ENCODE measurements at places on chromosomes 7 and 10.

DNA sequence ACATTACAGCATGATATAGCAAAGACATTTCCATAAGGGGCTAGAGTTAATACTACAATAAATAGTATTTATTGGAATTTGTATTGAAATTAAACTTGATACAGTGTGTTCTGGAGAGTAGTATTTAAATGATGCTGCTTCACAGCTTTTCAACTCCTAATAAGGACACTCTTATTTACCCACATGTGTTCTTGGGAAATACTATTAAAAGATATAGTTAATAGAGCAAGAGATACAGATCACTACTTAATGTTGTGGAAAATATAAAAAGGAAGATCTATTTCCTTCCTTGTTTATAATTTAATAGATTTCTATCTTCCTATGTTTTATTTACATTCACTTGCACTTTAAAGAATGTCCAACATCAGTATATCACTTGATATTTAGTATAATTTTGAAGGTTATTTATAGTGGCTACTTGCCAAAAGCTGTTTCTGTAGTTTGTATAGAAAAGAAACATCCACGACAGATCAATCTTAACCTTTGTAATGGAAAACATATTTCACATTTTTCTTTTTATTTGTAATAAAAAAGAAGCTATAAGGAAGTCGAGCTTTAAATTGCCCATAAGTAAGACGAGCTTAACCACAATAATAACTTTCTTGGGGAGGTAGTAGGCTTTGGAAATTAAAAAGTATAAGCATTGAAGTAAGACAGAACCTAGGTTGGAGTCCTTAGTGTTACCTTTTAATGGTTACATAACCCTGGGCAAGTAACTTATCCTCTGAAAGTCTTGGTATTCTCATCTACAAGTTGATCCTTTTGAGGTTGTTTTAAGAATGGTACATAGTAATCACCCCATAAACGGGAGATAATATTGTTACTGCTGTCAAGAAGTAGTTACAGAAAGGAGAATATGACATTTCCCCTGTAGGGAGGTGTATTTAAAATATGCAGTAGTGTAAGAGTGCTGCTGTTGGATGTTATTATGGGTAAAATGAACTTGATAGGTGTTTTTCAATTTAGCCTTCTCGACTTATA, 32.8 kb downstream of the CPED1 start:
- DNase-seq, result no peak
- H3K4me3 ChIP-seq, result no peak overlapping the region
- H3K27ac ChIP-seq, result no peak overlapping the region
- H3K27me3 ChIP-seq, result no peaks in the 10 kb centered on the region
- H3K4me1 ChIP-seq, result no peaks in the 10 kb centered on the region
- no peaks in the 10 kb centered on the region for H3K36me3 ChIP-seq

DNA sequence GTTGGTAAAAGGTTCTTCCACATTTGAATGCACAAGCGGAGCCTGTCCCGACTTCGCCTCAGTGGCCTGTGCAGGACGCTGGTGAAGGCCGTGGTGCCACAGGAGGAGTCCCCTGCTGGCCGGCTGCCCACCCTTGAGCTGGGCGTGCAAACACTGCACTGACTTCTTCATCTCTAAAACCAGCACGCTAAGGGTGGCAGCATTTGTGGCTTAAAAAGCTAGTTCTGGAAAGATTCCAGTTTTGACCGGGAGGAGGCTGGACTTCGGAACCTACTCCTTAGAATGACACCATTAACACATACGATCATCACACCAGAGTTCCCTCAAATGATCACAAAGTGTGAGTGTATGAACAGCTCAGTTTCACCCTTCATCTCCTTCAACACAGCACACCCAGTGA, 102.4 kb downstream of the SMURF1 start:
- H3K4me3 ChIP-seq, result no peak overlapping the region
- no peak for DNase-seq
- H3K27me3 ChIP-seq, result no peaks in the 10 kb centered on the region
- no peaks in the 10 kb centered on the region for H3K4me1 ChIP-seq
- H3K27ac ChIP-seq, result no peak overlapping the region
- H3K36me3 ChIP-seq, result peaks cover 28% of the 10 kb centered on the region

DNA sequence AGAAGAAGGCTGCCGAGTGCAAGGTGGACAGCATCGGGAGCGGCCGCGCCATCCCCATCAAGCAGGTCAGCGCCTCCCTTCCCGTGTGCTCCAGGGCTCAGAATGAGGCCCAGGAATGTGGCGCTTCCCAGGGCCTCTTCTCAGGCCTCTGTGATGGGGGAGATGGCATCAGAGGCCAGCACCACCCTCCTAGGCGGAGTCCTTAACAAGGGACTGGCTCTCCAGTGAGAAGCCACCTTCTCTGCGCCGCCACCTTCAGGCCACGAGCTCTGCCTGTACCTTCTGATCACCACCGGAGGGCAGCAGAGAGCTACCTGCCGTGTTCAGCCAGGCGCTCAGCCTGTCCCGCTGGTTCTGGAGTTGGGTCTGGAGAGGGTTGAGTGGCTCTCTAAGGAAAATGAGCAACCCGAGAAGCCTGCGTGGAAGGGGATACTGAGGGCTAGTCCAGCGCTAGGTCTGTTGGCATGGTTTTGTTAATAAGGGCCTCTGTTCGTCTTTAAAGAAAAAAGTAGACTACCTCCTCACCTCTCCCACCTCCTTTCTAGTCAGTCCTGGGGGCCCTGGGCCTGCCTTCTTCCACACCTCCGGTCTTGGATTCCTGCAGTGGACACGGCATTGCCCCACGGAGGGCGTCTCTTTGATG, 37.7 kb downstream of the AGAP3 start:
- H3K4me1 ChIP-seq, result peaks cover 15% of the 10 kb centered on the region
- DNase-seq, result peak; percentile 92
- H3K27me3 ChIP-seq, result peaks cover 22% of the 10 kb centered on the region
- no peaks in the 10 kb centered on the region for H3K36me3 ChIP-seq
- H3K27ac ChIP-seq, result no peak overlapping the region
- no peak overlapping the region for H3K4me3 ChIP-seq

GRCh38 chr10:133091316-133091715, 3.6 kb downstream of the ADGRA1 start:
- H3K4me3 ChIP-seq, result no peak overlapping the region
- no peak overlapping the region for H3K27ac ChIP-seq
- peaks cover 35% of the 10 kb centered on the region for H3K27me3 ChIP-seq
- no peaks in the 10 kb centered on the region for H3K4me1 ChIP-seq

GRCh38 chr7:64463636-64464375, 99.1 kb downstream of the ZNF680 start:
- DNase-seq, result no peak
- no peaks in the 10 kb centered on the region for H3K27me3 ChIP-seq
- no peaks in the 10 kb centered on the region for H3K36me3 ChIP-seq
- H3K4me3 ChIP-seq, result no peak overlapping the region

DNA sequence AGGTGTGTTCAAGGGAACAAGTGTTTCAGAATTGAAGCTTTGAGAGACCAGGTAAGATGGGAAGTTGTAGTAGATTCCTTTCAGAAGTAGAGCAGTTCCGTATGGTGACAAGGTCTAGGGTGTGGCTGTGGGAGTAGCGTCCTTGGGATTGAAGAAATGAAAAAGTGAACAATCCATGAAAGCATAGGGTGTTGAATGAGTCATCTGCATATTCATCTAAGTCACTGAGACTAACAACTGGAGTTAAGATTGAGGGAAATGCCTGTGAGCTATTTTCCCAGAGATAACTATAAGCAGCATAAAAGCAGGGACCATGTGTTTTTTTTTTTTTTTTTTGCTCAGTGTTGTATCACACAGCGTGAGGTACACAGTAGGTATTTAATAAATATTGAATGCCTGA, 134.8 kb downstream of the PHTF2 start:
- H3K27ac ChIP-seq, result no peak overlapping the region
- H3K4me3 ChIP-seq, result no peak overlapping the region
- H3K27me3 ChIP-seq, result no peaks in the 10 kb centered on the region
- no peak for DNase-seq

- H3K27me3 ChIP-seq, result no peaks in the 10 kb centered on the region
- peaks cover 6% of the 10 kb centered on the region for H3K4me1 ChIP-seq
- no peak overlapping the region for H3K27ac ChIP-seq
- 0 out of 2 replicates have a peak, but pooled peaks cover 3% of the 10 kb centered on the region for H3K36me3 ChIP-seq
- no peak overlapping the region for H3K4me3 ChIP-seq
Measured at GRCh38 chr7:50436133-50436806, 13.9 kb downstream of the FIGNL1 start.

DNA sequence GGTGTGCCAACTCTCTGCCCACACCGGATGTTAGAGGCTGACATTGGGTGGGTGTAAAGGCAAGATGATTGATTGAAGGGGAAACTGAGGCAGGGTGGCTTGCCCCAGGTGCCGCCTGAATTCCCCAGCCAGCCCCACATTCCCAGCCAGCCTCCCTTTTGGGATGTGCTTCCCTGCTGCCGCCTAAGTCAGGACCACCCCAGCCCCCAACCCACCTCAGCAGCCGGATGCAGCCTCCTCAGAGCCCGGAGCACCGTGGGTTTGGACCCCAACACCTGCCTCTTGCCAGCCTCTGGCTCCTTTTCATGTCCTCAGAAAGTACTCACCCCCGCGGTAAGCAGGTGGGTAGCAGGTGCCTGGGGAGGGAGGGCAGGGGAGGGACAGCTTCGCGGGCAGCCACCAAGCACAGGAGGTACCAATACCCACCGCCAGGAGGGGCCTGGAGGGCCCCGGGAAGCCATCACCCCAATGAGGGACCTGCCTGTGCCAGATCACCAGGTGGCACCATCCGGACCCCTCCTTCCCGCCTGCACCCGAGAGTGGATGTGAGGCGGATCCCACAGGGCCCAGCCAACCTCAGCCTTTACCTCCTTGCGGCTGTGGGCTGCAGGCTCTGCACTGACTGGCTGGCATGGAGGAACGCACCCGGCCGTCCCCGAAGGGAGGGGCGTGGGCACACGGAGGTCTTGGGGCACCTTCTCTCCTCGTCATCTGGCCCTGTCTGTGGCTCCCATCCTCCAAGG, 60.5 kb downstream of the PWWP2B start:
- no peaks in the 10 kb centered on the region for H3K27me3 ChIP-seq
- H3K27ac ChIP-seq, result no peak overlapping the region
- no peaks in the 10 kb centered on the region for H3K36me3 ChIP-seq
- H3K4me3 ChIP-seq, result no peak overlapping the region
- no peaks in the 10 kb centered on the region for H3K4me1 ChIP-seq
- DNase-seq, result no peak

DNA sequence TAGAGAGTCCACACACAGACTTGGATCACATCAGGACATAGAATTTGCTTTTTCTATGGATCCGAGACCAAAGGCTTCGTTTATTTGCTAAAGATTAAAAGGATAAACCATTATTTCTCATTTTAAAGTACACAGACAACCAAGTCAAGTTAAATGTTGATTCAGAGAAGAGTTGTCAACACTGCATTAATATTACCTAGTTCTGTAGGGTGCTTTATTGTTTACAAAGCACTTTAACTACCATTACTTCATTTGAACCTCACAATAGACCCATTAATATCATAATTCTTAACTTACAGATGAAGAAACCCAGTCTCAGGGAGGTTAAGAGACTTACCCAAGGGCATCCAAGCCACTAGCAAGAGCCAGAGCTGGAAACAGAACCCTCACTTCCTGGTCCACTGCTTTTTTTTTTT, 43.2 kb upstream of the GSAP start:
- no peaks in the 10 kb centered on the region for H3K4me1 ChIP-seq
- no peak for DNase-seq
- no peaks in the 10 kb centered on the region for H3K36me3 ChIP-seq
- H3K27me3 ChIP-seq, result no peaks in the 10 kb centered on the region
- H3K4me3 ChIP-seq, result no peak overlapping the region
- H3K27ac ChIP-seq, result no peak overlapping the region

- no peak overlapping the region for H3K27ac ChIP-seq
- H3K4me3 ChIP-seq, result no peak overlapping the region
- H3K36me3 ChIP-seq, result no peaks in the 10 kb centered on the region
- no peaks in the 10 kb centered on the region for H3K27me3 ChIP-seq
Measured at GRCh38 chr7:412313-412710, 107.3 kb downstream of the PDGFA start.

GRCh38 chr7:43121973-43122372, 9.5 kb downstream of the HECW1 start:
- no peak for DNase-seq
- H3K4me1 ChIP-seq, result peaks cover 24% of the 10 kb centered on the region
- no peaks in the 10 kb centered on the region for H3K27me3 ChIP-seq
- H3K36me3 ChIP-seq, result no peaks in the 10 kb centered on the region
- H3K4me3 ChIP-seq, result no peak overlapping the region

- no peaks in the 10 kb centered on the region for H3K4me1 ChIP-seq
- DNase-seq, result no peak
- H3K4me3 ChIP-seq, result no peak overlapping the region
- H3K36me3 ChIP-seq, result no peaks in the 10 kb centered on the region
- no peak overlapping the region for H3K27ac ChIP-seq
- H3K27me3 ChIP-seq, result no peaks in the 10 kb centered on the region
Measured at GRCh38 chr10:43215758-43216455, 51.0 kb downstream of the RASGEF1A start.

DNA sequence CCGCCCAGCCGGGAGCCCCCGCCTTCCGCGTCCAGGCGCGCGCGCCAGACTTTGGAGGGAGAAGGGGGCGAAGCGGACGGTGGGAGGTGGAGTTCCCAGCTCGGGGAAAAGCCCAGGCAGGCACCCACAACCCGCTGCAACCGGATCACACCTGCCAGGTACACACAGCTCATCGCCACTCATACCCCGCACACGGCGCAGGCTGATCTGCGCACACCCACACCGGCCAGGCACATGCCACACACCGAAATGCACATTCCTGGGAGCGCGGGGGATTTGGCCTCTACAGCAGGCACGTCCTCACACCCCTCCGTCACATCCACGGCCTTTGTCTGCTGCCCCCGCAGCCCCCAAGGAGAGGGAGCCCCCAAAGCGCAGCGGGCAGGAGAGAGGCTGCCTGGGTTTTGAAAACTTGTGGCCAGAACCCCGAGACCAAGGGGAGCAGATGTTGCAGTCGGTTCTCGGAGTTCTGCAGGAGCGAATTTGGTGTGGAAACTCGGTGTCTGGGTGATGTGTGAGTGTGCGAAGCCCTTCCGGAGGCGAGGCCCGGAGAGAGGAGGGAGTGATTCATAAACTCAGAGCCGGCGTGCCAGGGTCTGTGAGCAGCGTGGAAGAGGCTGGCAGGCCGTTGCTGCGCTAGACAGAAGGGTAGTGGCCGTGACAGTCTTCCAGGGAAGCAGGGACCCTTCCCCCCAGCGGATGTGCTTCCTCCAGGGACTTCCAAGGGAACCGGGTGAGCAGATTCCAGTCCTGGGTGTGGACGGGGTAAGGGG, 734 bp downstream of the CHST3 start:
- H3K4me1 ChIP-seq, result peaks cover 20% of the 10 kb centered on the region
- no peak overlapping the region for H3K27ac ChIP-seq
- peaks cover 43% of the 10 kb centered on the region for H3K27me3 ChIP-seq
- peak; percentile 67 for DNase-seq
- peak overlapping the region; percentile 83 for H3K4me3 ChIP-seq

DNA sequence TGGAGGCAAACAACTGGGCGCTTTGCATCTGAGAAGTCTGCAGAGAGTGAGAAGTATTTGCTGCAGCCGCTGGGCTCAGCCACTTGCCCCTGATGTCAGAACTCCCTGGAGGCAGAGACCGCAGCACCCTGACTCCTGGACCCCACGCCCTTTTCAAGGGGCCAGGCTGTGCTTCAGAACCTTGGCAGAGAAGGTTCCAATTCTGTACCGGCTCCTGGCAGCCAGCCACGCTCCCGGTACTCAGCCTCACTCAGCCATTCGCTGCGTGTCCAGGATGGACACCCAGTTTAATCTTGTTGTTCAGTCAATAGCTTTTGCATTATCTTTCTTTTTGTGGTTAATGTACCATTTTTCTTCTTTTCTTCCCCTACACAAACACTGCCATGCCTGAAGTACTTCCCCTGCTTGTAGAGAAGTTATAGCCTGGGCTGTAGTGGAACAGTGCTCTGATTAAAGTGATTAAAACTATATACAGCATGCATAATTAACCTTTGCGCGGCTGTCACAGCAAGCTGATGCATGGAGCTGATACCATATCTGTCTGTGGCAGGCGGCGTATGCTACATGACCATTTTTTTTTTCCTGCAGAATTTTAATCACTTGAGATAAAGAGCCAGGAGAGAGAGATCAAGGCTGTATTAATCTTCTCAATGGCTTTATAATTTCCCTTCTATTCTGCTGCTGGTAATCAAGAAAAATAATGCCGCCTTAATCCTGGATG, 578.5 kb downstream of the SDK1 start:
- no peak for DNase-seq
- H3K27ac ChIP-seq, result no peak overlapping the region

Data from GM23338 (cell line).